Cardiac muscle cell (in vitro differentiated cells and primary cell): ENCODE measurements at places on chromosomes 3 and 15.

DNA sequence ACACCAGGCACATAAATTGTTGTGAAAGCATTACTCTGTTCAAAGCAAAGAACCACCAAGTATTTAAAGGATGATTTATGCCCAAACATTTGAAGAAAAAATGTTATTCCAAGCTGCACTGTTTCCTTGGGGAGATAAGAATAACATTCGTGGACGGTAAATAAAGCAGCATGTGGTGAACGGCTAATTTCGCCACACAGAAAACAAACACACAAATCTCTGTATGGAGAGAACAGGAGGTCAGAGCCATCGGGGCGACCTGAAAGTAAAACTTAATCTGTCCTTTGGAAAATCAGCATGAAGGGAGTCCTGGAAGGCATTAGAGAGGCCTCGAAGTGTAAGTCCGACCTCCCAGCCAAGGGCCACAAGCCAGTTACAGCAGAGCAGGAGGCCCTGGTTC lies 27.1 kb upstream of the GABRG3 start:
- no peak for DNase-seq

DNA sequence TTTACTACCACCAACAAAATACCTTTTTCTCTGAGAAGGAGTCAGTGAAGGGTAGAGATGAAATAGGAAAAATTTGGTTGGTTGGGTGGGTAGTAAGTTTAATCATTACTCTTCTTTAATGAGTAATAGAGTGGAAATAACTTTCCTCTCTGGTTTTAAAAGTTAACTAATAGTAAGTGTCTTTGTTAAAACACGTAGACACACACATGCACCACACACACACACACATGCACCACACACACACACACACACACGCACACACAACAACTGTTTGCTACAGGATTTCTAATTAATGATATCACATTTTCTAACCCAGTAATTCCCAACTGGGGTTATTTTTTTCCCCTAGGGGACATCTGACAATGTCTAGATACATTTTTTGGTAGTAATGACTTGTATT lies 84.1 kb downstream of the CHL1 start:
- DNase-seq = no peak

DNA sequence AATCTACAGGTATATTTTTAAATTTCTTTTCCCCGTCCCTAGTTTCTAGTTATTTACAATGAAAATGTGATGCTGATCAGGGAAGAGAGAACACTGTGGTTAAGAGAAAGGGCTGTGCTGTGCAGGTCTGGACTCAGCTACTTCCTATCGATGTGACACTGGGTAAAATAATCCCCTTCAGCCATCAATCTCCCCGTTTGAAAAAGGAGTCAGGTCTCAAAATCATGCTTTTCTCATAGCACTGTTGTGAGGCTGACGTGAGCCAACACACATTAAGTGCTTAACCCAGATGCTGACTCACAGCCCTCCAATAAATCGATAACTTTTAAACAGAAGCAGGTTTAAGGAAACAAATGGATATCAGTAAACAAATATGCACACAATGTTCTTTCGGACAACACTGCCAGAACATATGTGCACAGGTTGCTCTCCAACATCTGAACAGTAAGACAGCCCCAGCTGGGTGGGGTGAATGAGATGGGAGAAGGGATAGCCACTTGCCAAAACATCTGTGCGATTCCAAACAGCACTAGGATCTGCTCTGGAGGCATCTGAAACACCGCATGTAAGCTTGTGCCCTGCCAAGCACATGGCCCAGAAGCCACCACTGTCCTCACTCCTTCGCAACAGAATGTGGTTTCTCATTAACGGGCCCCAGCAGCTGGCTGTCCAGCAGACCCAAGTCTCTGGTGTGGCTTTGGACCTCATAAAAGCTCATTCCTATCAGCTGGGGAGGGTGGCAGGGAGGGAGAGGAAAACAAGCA lies 143.2 kb upstream of the PRICKLE2 start:
- no peak for DNase-seq

DNA sequence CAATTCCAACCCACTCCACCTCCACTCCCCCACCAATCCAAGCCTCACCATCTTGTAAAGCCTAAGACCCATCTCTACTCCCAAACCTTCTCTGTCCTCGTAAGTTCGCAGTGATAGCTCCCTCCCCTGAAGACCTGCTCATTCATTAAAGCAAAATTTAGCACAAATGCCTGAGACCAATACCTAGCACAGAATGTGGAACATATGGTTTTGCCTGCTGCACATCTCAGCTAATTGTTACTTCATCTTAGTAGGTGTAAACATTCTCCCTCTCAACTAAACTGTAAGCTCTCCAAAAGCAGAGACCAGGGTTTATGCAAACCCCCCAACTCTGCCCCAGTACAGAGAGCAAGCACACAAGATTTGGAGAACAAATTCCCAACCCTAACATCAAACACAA lies 20.5 kb downstream of the DCLK3 start:
- DNase-seq = no peak

GRCh38 chr3:105593315-105593714 lies 226.6 kb downstream of the ALCAM start:
- no peak for DNase-seq

- no peak for DNase-seq
Observed at GRCh38 chr15:64532521-64533315, 72.3 kb downstream of the ZNF609 start.

GRCh38 chr15:82849556-82850512 lies 40.4 kb downstream of the WHAMM start:
- peak; percentile 91 for DNase-seq

DNA sequence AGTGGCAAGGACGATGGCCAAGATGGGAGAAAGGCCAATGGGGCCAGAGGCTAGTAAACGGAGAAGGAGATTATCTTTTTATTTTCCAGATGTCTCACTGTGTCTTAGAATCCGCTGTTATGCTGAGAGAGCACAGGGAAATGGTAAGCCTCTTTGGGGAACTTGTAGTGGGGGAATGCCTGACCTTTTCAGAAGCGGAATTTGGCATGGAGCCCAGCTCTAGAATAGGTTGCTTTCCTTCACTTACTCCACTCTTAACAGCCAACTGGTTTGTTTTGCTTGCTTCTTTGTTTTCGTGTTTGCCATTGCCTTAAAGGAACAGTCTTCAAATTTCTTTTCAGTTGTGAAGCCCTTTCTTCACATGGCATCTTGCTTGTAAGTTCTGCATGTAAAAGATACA lies 316.2 kb upstream of the THRB start:
- peak; percentile 12 for DNase-seq

DNA sequence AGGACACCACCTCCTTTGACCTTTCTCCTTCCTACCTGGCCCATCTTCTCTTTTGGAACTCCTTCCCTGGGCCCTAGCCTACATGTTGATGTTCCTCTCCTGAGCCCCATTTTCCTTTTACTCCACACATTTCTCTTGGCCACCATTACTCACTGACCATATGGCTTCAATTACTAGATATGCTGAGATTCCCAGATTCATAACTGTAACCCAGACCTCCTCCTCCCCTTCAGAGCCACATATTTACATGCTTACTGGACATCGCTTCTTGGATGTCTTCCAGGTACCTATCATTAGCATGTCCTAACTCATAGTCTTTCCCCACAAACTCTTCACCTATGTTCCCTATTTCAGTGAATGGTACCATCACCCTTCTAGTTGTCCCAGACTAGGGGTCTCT lies 24.4 kb upstream of the TRIM59 start:
- no peak for DNase-seq

- DNase-seq = peak; percentile 97
Observed at GRCh38 chr15:70196372-70197316, 98.9 kb upstream of the TLE3 start.

GRCh38 chr3:42610976-42611375 lies 10.5 kb downstream of the NKTR start:
- DNase-seq = no peak

GRCh38 chr3:5149306-5149880 lies 27.3 kb downstream of the ARL8B start:
- no peak for DNase-seq
